ENCODE measurements at places on chromosomes 4 and X. TPM values are rescaled to one million over a fixed set of nuclear protein-coding genes. Genes with fewer than 3 reads are reported as not detected.

DNA sequence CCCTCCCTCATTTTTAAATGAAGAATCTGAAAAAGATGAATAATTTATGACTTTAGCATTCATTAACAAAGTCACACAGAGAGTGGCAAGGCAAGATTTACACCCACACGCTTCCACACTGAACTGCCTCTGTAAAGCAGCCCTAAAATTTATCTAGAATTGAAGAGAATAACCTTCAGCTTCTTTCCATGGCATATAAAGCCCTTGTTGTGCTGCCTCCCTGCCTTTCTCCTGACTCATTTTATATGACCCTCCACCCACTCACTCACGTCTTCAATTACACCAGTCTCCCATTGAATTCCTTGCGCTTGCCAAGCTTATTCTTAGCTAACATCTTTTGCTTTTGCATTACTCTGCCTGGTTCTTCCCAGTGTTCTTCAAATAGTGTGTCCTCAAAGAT lies 2649.3 kb downstream of the PCDH7 start:
- H3K27ac ChIP-seq = no peak overlapping the region
- no peak overlapping the region for H3K4me3 ChIP-seq
- no peak for DNase-seq
- H3K27me3 ChIP-seq = no peaks in the 10 kb centered on the region

GRCh38 chr4:94534401-94535312 lies 82.9 kb downstream of the PDLIM5 start:
- no peak overlapping the region for H3K27ac ChIP-seq
- H3K36me3 ChIP-seq = no peaks in the 10 kb centered on the region
- H3K27me3 ChIP-seq = no peaks in the 10 kb centered on the region
- DNase-seq = no peak

DNA sequence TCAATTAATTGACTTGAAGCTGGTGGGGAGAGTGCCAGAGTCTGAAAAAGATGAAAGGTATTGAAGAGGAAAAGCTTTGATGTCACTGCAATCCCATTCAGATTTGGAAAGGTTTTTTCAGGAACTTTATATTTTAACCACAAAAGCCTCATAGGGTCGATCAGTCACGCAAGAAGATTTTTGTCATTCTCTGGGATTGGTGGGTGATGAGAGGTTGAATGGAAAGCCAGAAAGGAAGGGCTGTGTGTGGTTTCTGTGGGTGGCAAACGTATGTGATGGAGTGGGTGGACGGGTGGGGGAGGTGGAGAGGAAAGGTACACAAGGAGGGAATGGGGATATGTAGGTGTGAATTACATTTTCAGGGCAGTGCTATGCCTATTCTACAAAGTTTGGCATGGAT lies 173.8 kb upstream of the SCML1 start:
- H3K27ac ChIP-seq = no peak overlapping the region
- H3K4me3 ChIP-seq = no peak overlapping the region
- no peak for DNase-seq
- H3K36me3 ChIP-seq = no peaks in the 10 kb centered on the region

DNA sequence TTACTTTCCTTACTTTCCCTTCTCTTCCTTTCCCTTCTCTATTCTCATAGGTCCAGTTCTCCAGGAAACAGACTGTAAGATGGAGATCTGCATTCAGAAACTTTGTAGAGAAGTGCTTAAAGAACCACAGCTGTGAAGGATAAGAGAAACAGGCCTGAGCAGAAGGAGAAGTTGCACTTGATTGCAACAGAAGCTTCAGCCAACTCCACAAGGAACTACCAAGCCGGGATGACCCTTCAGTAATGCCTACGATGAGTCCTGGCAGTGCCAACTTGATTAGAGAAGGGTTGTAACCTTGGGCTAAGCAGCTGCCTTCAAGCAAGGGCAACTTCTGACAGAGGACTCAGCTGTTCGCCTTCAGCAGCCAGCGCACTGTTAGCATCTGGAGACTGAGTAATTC lies 413.3 kb upstream of the RASGEF1B start:
- peaks cover 7% of the 10 kb centered on the region for H3K4me1 ChIP-seq
- no peaks in the 10 kb centered on the region for H3K36me3 ChIP-seq
- no peak for DNase-seq
- H3K27me3 ChIP-seq = peaks cover 3% of the 10 kb centered on the region
- no peak overlapping the region for H3K27ac ChIP-seq

The DUSP21 gene
- not detected for total RNA-seq

The TCEAL9 gene
- not detected for total RNA-seq

The PHOX2B gene
- not detected for total RNA-seq
